ENCODE measurements at places on chromosomes 4 and X.
A peak's percentile ranks its signal among the peaks of the same experiment; 100 is the strongest.

- peak; percentile 28 for DNase-seq
Measured at GRCh38 chrX:78075787-78076389, 28.2 kb upstream of the PGK1 start.

DNA sequence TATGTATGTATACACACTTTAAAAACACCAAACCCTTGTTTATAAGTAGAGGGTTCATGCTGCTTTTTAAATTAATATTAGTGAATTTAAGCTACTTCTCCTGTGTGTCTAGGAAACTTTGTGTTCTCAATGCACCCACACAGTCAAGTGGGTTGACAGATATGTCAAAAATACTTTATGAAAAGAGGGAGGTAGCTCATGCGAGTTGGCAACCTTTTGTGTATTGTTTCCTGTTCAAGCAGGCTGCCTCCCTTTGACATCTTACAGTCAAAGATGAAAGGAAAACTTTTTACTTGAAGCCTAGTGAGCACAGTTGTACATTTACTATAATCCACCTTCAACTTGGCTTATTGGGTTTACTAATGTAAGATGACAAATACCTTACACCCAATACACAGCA lies 218.4 kb downstream of the KLHL13 start:
- DNase-seq = no peak

DNA sequence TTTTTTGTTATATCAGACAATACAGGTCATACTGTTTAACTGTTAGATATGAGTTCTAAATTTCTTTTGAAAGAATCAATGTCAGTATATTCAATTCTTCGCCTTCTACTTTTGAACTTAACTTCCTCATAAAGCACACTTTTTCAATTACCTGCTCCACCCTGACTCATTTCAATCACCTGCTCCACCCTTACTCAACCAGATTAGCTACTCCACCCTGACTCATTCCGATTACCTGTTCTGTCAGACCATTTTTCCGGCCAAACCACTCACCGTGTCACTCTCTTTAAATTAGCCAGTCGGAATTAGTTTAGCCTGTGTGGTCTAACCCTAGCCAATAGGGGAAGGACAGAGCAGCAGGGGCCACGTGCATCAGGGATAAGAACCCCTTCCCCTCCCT lies 751.8 kb upstream of the POU3F4 start:
- no peak for DNase-seq

- DNase-seq = no peak
Measured at GRCh38 chr4:77196866-77197265, 39.9 kb downstream of the CCNG2 start.

DNA sequence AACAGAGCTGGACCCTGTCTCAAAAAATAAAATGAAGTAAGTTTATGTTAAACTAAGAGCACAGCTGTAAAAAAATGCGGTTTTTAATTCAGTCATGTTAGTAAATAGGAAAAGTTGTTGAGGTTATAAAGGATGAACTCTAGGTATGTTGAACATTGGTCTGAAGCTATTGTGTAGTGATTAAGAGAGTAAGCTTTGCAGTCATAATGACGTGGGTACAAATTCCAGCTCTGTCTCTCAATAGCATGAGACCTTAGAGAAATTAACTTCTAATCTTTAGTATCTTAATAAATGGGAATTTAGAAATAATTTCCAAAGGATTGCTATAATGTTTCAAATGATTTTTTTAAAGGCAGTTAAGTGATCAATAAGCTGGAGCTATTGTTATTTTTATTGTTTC lies 2.9 kb upstream of the YTHDC1 start:
- no peak for DNase-seq

DNA sequence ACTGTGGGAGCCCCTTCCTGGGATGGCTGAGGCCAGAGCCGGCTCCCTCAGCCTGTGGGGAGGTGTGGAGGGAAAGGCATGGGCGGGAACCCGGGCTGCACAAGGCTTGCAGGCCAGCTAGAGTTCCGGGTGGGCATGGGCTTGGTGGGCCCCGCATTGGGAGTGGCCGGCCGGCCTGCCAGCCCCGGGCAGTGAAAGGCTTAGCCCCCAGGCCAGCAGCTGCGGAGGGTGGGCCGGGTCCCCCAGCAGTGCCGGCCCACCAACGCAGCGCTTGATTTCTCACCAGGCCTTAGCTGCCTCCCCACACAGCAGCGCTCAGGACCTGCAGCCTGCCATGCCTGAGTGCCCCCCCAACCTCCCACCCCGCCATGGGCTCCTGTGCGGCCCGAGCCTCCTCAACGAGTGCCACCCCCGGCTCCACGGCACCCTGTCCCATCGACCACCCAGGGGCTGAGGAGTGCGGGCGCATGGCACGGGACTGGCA lies 78.0 kb downstream of the COX7B2 start:
- DNase-seq = no peak

- no peak for DNase-seq
Measured at GRCh38 chr4:38232741-38233140, 272.5 kb downstream of the PTTG2 start.

GRCh38 chr4:136463941-136464340 lies 1068.4 kb downstream of the PCDH18 start:
- DNase-seq = no peak

DNA sequence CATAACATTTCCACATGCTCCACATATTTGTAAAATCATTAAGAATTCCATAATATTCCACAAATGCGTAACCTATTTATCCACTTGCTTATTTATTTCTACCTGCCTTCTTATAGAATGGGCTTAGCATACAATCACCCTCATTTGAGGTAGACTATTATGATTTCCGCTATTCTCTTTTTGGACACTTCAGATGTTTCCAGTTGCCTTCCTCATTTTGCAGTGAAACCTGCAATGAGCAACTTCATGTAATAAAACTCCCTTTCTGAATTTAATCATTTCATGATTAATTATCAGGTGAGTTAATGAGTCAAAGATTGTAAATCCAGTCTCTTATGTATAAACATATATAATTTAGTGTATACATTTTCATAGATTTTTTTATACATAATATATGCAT lies 58.0 kb downstream of the PPP3CA start:
- DNase-seq = no peak

GRCh38 chr4:184853436-184853835 lies 27.7 kb upstream of the ACSL1 start:
- DNase-seq = no peak

DNA sequence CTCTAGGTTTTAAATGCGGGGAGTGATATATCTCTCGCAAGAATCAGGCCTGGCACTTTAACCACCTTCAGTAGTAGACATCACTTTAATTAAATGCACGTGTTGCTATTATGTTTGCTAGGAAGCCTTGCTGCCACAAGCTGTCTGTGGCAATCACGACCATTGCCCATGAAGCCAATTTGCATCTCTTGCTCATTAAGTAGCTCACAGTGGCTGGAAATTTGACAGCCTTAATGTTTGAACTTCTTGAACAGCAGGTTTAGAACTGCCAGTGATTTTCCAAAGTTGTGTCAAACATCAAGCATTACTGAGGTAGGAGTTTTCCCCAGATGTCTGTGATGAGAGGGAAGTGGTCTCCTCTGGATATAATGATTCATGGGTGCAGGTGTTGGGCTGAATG lies 642.3 kb upstream of the CPEB2 start:
- DNase-seq = no peak

DNA sequence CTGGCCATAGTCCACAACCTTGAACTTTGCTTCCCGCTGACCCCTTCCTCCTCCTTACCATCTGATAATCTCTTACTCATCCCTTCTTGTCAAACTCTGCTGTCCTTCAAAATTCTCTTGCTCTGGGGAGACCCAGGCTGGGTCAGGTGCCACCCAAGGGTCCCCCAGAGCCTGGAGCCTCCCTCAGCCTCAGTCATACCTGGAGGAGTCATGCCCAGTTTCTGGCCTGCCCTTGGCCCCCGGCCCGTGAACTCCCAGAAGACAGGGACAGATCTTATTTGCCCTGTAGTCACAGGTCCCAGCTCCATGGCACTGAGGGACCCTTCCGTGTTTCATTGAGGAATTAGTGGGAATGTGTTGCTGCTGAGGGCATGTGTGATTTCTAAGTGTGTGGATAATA lies 4.7 kb upstream of the GPR78 start:
- no peak for DNase-seq

DNA sequence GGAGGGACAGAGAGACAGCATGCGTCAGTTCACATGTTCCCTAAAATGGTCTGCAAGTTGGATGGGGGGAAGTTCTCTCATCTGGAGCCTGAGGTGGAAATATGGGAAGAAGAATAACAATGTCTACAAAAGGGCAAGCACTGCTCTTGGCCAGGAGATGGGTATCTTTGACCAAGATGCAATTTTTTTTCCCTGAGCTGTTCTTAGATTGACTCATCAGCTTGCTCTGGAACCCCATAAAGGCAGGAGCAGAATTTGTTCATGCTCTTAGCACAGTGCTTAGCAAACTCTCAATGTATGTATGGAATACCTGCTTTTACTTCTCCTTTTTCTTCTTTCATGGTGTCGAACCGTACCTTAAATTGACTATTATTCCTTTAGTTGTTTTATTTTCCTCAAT lies 90.5 kb upstream of the ZNF827 start:
- DNase-seq = peak; percentile 45

- no peak for DNase-seq
Measured at GRCh38 chr4:10088135-10089010, 28.2 kb downstream of the WDR1 start.

GRCh38 chr4:142850478-142850877 lies 4.4 kb upstream of the INPP4B start:
- peak; percentile 36 for DNase-seq

DNA sequence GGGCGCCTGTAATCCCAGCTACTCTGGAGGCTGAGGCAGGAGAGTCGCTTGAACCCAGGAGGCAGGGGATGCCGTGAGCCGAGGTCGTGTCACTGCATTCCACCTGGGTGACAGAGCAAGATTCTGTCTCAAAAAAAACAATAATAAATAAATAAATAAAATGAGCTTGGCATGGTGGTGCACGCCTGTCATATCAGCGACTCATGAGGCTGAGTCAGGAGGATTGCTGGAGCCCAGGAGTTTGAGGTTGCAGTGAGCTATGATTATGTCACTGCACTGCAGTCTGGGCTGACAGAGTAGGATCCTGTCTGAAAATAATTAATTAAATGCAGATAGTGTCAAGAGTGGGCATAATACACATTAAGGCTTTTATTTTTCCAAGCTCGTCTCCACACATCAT lies 77.5 kb downstream of the DHRSX start:
- peak; percentile 90 for DNase-seq

DNA sequence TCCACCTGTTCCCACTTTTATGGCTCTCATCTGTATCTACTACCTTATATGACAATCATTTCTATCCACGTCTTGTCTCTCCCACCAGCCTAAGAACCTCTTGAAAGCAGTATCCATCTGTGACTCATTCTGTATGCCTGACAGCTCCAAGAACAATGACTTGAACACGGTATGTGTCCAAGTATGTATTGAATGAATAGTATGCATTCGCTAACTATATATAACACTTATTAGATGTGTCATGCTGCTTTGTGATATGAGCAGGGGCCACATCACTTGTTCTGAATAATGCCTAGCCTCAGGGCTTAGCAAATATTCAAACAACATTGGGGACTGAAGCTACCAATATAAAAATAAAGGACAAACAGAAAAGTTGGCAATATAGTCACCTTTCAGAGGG lies 4.9 kb downstream of the OPHN1 start:
- DNase-seq = peak; percentile 87

DNA sequence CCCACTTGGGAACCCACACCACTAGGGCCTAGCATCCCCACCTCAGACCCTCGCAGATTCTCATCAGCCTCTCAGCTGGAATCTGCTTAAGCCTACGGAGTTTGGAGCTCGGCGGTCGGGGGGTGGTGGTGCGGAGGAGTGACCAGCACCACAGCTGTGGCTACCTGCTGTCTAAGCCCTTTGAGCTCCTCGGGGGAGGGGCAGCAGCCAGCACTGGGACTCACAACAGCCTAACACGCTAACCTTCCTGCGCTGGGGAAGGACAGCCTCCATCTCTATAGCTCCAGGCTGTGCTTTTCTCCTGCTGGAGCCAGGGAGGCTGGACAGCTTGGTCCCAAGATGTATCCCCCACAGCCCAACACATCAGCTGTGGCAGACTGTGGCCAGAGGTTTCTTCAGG lies 281.5 kb downstream of the USP46 start:
- no peak for DNase-seq

GRCh38 chr4:119940557-119940956 lies 126.1 kb downstream of the MAD2L1 start:
- DNase-seq = no peak

- no peak for DNase-seq
Measured at GRCh38 chr4:48275686-48276085, 6.0 kb upstream of the TEC start.

- no peak for DNase-seq
Measured at GRCh38 chr4:66736606-66737005, 808.7 kb downstream of the CENPC start.

- peak; percentile 75 for DNase-seq
Measured at GRCh38 chrX:46912098-46912602, at the start of gene JADE3. TSS of gene JADE3 (plus strand) at chrX:46912421. CDS start at chrX:46984895, 72,474 bp downstream.

- DNase-seq = peak; percentile 19
Measured at GRCh38 chr4:142781114-142781513, 65.0 kb downstream of the INPP4B start.

- no peak for DNase-seq
Measured at GRCh38 chr4:36551697-36552214, 270.3 kb downstream of the DTHD1 start.

DNA sequence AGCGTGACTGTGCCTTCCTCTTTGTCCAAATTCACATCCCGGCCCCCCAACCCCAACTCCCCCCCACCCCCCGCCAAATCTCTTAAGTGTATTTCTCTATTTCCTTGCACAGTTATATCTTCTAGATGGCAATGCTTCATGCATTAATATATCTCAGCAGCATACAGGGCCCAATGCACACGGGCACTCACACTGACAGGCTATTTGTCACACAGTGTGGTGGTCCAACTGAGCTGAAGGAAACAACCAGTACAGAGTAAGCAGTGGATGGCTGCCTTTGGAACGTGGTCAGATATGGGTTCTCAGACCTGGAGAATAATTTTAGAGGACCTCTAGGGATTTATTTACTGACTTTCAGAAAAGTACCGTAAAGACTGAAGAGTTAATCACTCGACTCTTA lies 681 bp downstream of the EXOC1 start:
- peak; percentile 36 for DNase-seq

DNA sequence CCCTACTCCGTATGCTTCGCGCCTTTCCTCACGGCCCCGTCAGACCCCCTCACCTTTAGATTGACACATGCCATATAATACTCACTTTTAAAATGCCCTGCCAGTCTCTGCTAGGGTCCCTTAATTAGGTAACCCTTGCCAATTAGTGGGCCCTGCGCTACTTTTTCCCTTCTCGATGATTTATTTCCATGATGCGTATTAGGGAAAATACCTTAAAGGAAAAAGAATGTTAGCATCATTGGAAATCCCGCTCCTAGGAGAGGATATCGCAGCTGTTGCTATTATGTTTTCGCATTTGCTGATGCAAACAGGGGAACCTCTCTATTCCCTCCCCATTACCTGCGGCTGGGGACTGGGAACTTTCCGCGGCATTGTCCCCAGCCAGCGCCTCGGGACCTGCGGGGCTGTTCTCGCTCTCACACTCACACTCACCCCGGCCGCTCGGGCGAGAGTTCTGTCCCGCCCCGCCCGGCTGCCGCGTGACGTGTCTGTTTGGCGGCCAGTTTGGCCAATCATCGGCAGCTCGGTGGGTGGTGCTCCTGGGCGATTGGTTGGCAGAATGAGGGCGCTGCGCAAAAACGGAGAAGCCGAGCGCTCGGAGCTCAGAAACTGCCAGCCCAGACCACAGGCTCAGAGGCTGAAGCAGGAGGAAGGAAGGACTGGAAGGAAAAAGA lies at the start of gene PCDH10:
Gene PCDH10, plus strand, starts transcription at position 605 of the 674 bp plus-strand sequence. CDS start 847 bp downstream, outside the sequence.
- DNase-seq = peak; percentile 92

All from ELR (cell line).